Ovary (tissue), 10 donors: ENCODE measurements at places on chromosomes 13 and 19. TPM values are rescaled to one million over a fixed set of nuclear protein-coding genes. Genes with fewer than 3 reads are reported as not detected.

The KIR2DL3 gene
- polyA plus RNA-seq, result 0.45 TPM

The KIR3DL3 gene
- polyA plus RNA-seq, result not detected

The RHPN2 gene
- 2.6 TPM for polyA plus RNA-seq

The GDF15 gene
- polyA plus RNA-seq, result 2.7 TPM

The C19orf73 gene
- 0.42 TPM for polyA plus RNA-seq

The ATCAY gene
- polyA plus RNA-seq, result not detected

The SERTAD3 gene
- polyA plus RNA-seq, result 19.9 TPM

The CD22 gene
- 79.4 TPM for polyA plus RNA-seq

The SIGLEC10 gene
- 1.3 TPM for polyA plus RNA-seq

The OR7D2 gene
- not detected for polyA plus RNA-seq

The MBD3L2B gene
- not detected for polyA plus RNA-seq

The ARL11 gene
- polyA plus RNA-seq, result 0.28 TPM

The DCT gene
- polyA plus RNA-seq, result 0.63 TPM

The CNFN gene
- polyA plus RNA-seq, result 0.91 TPM

The SHISA2 gene
- 0.75 TPM for polyA plus RNA-seq

The MATK gene
- 0.25 TPM for polyA plus RNA-seq

The SBK2 gene
- not detected for polyA plus RNA-seq

The CBY2 gene
- polyA plus RNA-seq, result not detected

The PSG11 gene
- not detected for polyA plus RNA-seq

The SIRT6 gene
- polyA plus RNA-seq, result 16.9 TPM

The AKAP11 gene
- 10.0 TPM for polyA plus RNA-seq

The PRR19 gene
- polyA plus RNA-seq, result 0.71 TPM

The CDX2 gene
- 0.02 TPM for polyA plus RNA-seq

The CCDC169 gene
- 2.7 TPM for polyA plus RNA-seq

The GRIN3B gene
- 0.07 TPM for polyA plus RNA-seq

The SIAH3 gene
- 0.01 TPM for polyA plus RNA-seq

The NALCN gene
- 2.0 TPM for polyA plus RNA-seq

The ZMYM2 gene
- 17.2 TPM for polyA plus RNA-seq

The VAV1 gene
- polyA plus RNA-seq, result 3.6 TPM

The ZNF491 gene
- 3.4 TPM for polyA plus RNA-seq

The IQCN gene
- polyA plus RNA-seq, result 2.5 TPM

The MEIOSIN gene
- not detected for polyA plus RNA-seq

The FPR1 gene
- 11.0 TPM for polyA plus RNA-seq

The HIPK4 gene
- not detected for polyA plus RNA-seq

The NLRP11 gene
- 0.51 TPM for polyA plus RNA-seq

The FBXO17 gene
- 35.5 TPM for polyA plus RNA-seq

The FLT3LG gene
- polyA plus RNA-seq, result 3.9 TPM

The ISYNA1 gene
- 144 TPM for polyA plus RNA-seq

The PEX11G gene
- 6.0 TPM for polyA plus RNA-seq

The SHC2 gene
- polyA plus RNA-seq, result 15.4 TPM

The ZNF497 gene
- polyA plus RNA-seq, result 0.30 TPM

The LILRA5 gene
- polyA plus RNA-seq, result 1.0 TPM

The FAM83E gene
- polyA plus RNA-seq, result 0.16 TPM
